Stimulated activated CD4-positive, alpha-beta T cell treated with anti-CD3 and anti-CD28 coated beads, TNF-alpha, amount 100 ng/mL, for 4 hours (primary cell): ENCODE measurements at places on chromosomes 11 and 22.

- no peak for DNase-seq
These were observed 19.9 kb downstream of the ANO1 start for GRCh38 chr11:70097783-70098563.

DNA sequence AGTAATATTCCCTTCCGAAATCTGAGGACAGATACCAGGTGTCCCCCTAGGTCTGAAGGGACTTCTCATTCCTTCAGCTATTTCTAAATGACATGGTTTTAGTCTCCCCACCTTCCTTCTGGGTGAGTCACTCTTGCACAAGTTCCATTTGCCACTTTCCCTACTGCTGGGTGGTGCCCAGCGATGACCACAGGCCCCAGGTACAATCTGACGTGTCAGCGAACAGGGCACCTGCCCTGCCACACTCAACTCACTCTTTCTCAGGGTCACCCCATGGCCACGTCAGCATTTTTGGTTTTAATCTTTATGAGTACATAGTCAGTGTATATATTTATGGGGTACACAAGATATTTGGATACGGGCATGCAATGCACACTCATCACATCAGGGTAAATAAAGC lies 17.2 kb downstream of the POU2AF1 start:
- no peak for DNase-seq

GRCh38 chr11:3124821-3125220 lies 40.3 kb downstream of the OSBPL5 start:
- DNase-seq: no peak

DNA sequence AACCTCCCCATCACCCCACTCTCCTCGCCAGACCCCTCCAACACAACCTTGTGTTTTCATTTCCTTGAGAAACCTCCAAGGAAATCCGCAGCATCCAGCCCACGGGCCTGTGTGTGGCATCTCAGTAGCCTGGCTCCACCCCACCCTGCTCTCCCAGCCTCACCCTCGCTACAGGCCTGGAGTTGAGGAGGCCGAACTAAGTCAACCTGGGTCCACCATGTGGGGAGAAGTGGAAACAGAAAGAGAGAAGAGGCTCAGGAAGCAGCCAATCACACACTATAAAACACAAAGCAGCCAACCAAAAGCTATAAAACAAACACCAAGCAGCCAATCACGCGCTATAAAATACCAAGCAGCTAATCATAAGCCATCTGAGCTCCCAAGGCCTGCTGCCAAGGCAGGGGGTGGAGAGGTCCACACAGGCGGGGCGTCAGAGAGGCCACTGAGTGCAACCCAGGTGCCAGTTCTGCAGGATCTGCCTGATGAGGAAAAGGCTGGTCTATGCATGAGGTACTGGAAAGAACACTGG lies 72.0 kb downstream of the MICAL3 start:
- no peak for DNase-seq

DNA sequence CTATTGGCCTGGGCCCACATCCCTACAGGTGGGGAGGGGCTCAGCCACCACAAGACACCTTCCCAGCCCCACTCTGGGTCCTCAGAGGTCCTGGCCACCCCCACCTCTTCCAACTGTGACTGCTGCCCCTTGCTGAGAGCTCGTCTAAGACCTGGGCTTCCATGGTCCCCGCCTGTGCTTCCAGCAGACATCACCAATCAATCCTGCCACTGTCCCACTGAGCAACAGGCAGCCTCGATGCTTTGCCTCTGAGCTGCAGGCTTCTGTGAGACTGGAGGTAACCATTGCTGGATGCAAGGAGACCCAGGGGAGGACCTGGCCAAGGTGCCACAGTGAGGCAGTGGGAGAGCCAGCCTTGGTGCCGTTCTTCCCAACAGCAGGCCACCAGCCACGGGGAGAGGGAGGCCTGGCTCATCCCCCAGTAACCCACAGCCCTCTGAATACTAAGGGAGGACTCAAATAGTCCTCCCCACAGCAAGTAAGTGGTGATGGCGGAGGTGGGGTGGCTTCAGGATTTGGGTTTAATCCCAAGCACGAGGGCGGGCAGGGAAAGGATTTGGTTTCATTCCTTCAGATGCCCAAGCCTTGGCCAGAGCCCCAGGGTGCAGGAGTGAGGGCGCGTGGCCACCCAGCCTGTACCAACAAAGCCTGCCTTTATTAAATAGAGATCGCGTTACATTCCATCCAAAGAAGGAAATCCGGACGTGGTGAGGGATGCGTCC lies 5.5 kb upstream of the FADS3 start:
- DNase-seq: no peak

DNA sequence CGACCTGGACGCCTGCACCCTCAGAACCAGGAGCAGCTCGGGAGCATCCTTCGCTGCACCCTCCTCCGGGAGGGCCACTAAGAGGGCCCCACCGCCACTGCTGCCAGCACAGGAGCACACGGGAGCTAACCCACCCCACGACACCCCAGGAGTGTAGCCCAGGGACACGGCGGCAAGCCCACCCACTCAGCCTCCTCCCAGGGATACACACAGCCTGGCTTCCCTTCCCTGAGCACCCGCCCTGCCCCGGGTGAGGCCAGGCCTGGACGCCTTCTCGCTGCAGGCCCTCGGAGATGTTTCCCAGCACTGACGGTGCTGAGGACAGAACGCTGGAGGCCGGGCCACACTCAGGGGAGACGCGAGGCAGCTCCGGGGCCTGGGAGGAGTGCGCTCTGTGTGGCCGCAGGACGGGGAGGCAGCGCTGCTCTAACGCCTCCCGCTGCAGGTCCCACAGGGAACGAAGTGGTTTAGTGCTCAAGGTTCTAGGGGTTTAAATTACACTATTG lies 190.4 kb downstream of the BRD1 start:
- DNase-seq: no peak

GRCh38 chr22:36767035-36767775 lies 8.7 kb downstream of the IFT27 start:
- no peak for DNase-seq
